ENCODE measurements at places on chromosomes 1 and 21.
A peak's percentile ranks its signal among the peaks of the same experiment; 100 is the strongest.

DNA sequence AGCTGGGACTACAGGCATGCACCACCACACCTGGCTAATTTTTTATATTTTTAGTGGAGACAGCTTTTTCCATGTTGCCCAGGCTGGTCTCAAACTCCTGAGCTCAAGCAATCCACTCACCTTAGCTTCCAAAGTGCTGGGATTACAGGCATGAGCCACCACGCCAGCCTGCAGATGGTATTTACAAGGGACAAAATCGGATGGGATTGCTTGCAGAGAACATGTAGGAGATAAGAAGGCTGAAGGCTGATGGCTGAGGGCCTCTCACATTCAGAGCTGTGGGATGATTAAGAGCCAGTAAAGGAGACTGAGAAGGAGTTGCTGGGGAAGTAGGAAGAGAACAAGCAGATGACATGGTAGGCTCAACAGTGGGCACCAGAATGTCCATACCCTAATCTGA lies 24.0 kb upstream of the QSOX1 start:
- DNase-seq, result no peak

DNA sequence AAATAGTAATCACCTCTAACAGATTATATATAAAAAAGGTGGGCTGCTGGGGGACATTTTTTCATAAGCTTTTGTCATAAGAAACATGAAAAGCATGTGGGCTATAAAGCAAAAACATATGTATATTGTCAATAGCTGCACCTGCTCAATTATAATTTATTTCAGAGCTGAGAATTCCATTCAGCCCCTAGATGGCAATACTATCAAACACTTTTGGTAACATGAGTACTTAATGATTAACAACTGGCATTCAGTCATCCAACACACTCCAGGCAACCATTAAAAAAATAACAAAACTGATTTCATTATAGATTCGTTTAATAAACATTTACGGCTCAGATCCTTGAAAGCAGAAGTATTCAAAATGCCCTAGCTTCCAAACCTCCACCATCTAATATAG lies 115.1 kb downstream of the KCTD3 start:
- DNase-seq, result peak; percentile 19

- no peak for DNase-seq
Observed at GRCh38 chr21:44067011-44067839, 40.0 kb upstream of the PWP2 start.

GRCh38 chr1:234825498-234826165 lies 215.7 kb upstream of the IRF2BP2 start:
- no peak for DNase-seq

- no peak for DNase-seq
Observed at GRCh38 chr1:106222403-106222802, 834.1 kb upstream of the PRMT6 start.

GRCh38 chr1:55987491-55988249 lies 591.7 kb downstream of the PLPP3 start:
- DNase-seq, result no peak

- DNase-seq, result peak; percentile 80
Observed at GRCh38 chr1:94327001-94327690, 89.8 kb upstream of the ARHGAP29 start.

- no peak for DNase-seq
Observed at GRCh38 chr1:111846842-111847241, 91.1 kb downstream of the DDX20 start.

GRCh38 chr1:236338096-236338495 lies 56.0 kb upstream of the EDARADD start:
- peak; percentile 43 for DNase-seq

GRCh38 chr1:145858238-145858900 lies 512 bp downstream of the PIAS3 start:
- peak; percentile 55 for DNase-seq

DNA sequence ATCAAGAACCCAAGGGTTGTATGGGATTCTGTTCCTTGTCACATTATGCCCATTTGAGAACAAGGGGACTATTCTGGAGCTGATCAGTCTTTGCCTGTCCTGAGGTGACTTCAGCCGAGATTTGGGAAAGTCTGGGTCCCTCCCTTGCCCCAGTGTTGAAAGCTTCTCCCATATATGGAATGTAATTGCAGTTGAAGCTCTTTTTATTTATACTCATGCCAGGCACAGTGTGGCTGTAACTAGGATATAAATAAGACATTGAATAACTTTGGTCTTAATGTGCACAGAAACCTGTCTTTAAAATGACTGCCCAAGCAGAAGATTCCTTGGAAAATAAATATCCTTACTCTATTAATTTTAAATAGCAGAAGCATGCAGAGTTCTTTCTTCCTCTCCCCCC lies 15.2 kb downstream of the AKNAD1 start:
- DNase-seq, result no peak

GRCh38 chr1:99264201-99265021 lies at the start of gene PLPPR4:
PLPPR4 (plus strand) TSS chr1:99264492; CDS start chr1:99264594, 102 bp downstream.
- DNase-seq, result peak; percentile 78

- no peak for DNase-seq
Observed at GRCh38 chr1:15452866-15453571, 3.5 kb upstream of the CELA2A start.

- no peak for DNase-seq
Observed at GRCh38 chr1:31183126-31183525, 56.6 kb downstream of the NKAIN1 start.

DNA sequence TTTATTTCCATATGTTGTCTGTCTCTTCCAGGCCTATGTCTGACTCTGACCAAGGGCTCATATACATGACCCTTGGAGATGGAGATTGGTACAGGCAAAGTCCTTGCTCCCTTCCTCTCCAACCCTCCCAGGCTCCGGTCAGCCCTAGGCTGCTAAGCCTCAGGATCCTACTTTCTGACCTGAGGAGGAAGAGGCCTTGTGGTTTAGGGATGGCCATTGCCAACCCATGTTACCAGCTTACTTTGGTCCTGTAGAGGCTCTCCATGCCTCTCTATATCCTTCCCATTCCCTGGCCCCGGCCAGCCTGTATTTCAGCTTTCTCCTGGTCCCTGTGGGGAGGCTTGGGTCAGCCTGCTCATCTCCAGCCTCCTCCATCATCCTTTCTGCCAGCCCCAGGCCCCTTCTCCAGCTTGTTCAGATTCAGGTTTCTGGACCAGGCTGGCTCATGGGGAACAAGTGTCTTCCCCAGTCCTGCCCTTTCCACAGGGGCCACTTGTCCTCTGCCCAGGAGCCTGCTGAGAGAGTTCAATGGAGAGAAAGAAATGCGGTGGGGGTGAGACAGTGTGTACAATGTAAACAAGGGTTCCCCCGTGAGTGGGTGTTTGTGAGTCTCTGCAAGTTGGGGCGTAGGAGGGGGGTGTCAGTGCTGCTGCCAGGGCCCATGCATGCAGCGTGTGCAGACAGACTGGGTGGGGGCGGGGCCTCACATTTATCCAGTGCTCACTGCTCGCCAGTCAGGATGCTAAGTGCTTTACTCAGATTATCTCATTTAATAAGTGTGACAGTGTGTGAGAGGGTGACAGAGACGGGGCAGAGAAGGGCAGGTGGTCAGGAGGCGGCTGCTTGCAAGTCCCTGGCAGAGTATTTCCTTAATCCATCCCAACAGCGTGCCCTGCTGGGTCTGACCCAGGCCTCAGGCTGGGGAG lies 31.3 kb upstream of the FOXO6 start:
- no peak for DNase-seq

DNA sequence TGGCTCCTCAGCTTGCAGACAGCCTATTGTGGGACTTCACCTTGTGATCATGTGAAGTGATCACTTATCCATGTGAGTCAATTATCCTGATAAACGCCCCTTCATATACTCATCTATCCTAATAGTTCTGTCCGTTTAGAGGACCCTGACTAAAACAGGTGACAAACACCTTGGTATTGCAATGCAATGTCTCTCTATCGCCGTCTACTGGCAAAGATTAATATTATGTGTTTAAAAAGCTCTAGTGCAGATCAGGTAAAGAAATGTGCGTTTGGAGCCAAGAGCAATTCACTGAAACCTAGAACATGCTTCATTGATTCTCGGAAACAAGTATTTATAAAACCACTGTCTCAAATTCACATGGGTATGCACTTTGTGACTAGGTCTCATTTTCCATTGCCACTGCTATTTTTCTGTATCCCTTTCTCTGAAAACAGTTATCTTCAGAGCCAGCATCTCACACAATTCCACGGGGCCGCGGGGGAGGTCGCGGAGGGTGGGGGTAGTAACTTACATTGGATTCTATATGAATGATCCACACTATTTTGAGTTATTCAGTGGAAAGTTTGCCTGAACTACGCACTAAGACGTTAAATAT lies 554.6 kb upstream of the NCAM2 start:
- no peak for DNase-seq

GRCh38 chr1:41348394-41348793 lies 12.8 kb upstream of the FOXO6 start:
- no peak for DNase-seq

DNA sequence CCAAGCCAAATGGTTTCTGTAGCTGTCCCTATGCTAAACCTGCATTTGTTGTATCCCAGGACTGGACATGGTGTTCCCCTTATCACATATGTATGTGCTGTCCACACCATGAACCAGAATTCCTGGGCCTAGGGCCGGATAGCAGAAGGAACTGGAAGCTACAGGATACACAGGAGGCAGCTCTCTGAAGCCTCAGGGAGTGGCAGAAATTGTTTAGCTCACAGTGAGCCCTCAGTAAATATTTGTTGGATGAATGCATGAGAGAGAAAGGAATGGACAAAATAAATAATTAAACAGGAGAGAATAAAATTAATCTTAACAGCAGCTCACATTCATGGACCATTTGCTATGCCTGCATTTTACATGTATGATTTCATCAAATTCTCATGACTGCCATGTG lies 2.1 kb downstream of the NIPAL3 start:
- peak; percentile 84 for DNase-seq

GRCh38 chr1:41590331-41590730 lies 105.8 kb upstream of the EDN2 start:
- DNase-seq, result no peak

DNA sequence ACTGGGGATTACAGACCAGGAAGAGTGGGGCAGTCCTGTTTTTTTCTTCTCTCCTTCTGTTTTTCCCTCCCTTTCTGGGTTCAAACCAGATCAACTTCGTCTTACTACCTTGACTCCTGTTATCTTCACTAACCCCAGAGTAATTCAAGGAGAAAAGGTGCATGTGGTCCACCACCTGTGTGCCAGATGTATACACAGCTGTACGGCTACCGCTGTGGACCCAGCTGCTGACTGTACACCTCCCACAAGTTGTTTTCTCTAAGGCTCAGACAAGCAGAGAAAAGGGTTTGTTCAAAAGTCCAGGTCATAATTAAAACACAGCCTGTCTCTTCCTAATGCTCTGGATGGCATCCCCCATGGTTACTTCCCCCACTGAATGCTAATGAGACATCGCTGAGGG lies 102.1 kb downstream of the LMX1A start:
- DNase-seq, result no peak

DNA sequence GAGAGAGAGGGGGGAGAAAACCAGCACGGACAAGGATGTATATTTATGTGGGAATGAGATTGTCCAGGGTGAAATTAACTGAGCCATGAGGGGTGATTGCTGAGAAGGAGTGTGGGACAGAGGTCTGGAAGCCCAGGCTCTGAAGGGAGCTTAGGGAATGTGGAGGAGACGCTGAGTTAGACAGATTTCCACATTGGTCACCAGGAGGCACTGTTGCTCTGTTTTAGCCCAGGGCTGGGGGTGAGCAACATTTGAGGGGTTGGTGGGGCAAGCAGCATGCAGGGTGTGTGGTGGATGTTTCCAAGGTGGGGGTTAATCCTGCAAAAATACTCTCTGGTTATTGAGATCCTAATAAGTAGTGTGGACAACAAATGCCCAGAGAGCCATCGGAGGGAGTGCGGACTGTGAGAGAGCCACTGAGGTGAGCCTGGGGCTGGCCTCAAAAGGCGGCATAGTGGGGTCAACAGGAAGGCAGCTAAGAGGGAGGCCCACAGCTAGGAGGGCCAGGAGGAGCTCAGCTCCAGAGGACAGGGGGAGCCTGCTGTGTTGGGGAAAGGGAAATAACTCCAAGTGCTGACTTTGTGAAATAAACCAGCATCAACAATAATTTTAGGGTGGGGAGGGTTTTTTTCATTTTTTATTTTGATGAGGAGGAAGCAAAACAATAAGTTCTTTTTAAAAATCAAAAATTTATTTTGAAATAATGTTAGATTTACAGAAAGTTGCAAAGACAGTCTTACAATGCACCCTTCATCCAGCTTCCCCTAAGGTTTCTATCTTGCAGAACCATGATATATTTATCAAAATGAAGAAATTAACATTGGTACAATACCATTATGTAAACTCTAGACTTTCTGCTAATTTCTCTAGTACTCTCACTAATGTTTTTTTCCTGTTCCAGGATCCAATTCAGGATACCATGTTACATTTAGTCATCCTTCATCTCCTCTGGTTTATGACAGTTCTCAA lies 82.8 kb upstream of the CD34 start:
- peak; percentile 22 for DNase-seq

DNA sequence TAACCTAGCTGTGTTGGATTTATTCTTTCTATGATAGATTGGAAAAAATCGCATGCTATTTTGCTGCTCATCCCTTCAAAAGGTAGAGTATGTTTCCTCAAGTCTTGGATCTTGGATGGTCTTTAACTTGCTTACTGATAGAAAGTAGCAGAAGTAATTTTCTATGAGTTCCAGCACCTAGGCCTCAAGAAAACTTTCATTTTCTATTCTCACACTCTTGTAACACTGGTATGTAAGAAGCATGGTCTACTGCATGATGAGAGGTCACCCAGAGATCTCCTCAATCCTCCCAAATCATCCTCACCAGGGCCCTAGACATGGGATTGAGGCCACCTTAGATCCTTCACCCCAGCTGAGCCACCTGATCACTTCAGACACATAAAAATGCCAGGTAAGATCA lies 7.2 kb downstream of the SPTA1 start:
- no peak for DNase-seq

DNA sequence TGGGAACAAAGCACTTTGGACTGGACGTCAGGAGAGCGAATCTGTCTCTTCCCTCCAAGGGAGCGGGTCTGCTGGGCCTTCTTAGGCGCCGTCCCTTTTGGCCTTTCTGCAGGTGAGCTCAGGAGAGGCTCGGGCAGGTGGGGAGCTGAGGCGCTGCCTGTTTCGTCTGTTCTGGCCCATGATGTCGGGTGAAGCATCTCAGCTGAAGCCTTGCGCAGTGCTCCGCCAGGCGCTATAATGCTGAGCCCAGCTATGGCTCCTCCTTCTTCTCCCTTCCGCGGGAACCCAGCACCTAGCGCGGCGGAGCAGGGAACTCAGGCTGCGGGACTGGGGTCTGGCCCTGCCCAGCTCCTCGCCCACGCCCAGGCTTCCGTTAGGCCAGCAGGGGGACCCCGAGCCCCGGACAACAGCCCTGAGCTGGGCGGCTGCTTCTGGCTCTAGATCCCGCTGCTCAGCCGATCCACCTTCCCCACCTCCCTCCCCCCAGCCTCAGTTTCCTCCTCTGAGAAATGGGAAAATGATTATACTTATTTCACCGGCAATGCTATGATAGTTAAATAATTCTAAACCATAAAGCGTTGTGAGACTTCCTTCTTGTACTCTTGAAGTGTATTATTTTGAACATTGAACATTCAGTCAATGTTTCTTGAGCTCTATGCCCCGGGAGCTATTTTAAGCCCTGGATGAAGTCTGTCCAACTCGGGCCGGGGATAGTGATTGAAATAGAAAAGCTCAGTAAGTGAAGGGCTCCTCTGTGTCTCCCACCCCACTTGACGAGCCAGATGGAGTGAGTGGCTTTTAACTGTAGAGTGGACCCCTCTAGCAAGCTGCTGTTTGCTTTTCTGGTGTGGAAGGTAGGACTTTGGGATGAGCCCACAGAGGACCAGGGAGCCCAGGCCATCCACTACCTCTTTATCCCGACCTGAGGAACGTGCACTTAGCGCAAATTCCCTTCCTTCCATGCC lies 9.6 kb upstream of the ADORA1 start:
- DNase-seq, result peak; percentile 68

GRCh38 chr1:167442142-167442848 lies 76.0 kb downstream of the CD247 start:
- peak; percentile 75 for DNase-seq

GRCh38 chr1:46133781-46134350 lies 1.4 kb upstream of the PIK3R3 start:
- no peak for DNase-seq

Measured in EH (cell line).